ENCODE measurements at places on chromosomes 13 and 19.

- no peak for DNase-seq
Observed at GRCh38 chr13:49439609-49440008, 4.3 kb downstream of the CAB39L start.

DNA sequence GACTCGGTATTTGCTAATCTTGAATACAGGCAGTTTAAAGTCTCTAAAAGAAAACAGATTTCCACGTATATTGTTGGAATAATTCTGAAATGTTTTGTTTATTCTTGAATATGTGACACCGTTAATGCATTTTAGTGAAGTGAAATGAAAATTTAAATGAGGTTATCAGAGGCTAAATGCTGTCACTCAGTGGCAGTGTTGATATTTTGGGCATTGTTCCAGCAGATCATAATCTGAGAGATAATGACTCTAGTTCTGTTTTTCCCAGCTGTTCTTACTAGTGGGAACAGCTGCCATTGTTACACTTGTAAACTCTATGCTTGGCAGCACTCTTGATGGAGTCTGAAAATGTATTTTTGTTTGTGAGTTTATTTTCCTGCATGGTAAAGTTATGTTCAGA, 365.6 kb upstream of the SLC10A2 start:
- DNase-seq = no peak

DNA sequence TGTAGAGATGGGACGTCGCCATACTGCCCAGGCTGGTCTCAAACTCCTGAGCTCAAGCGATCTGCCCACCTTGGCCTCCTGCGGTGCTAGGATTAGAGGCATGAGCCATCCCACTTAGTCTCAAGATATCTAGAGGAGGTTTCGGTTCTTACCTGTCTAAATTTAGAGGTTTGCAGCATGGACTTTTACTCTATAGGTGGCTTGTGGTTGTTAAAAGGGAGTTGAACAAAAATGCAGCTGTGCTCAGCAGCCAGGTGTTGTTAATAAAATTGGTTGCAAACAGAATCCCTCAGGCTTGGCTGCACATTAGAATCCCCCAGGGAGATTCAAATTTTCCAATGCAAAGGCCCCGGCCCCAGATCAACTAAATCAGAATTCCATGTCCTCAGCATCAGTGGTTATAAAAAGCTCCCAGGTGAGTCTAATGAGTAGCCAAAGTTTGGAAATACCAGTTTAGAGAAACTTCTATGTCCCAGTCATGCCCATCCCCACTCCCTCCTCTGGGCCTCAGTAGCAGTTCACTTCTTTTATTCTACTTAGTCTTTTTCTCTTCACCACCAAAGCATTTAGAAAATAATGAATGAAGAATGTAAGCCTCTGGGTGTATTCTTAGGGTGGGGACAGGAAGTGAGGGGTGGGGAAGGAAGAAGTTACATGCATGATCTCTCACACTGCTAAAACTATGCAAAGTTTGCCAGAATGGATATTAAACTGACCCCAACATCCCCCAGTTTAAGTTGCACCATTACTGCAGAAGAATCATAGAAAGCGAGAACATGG, 471.0 kb downstream of the COG6 start:
- DNase-seq = no peak

DNA sequence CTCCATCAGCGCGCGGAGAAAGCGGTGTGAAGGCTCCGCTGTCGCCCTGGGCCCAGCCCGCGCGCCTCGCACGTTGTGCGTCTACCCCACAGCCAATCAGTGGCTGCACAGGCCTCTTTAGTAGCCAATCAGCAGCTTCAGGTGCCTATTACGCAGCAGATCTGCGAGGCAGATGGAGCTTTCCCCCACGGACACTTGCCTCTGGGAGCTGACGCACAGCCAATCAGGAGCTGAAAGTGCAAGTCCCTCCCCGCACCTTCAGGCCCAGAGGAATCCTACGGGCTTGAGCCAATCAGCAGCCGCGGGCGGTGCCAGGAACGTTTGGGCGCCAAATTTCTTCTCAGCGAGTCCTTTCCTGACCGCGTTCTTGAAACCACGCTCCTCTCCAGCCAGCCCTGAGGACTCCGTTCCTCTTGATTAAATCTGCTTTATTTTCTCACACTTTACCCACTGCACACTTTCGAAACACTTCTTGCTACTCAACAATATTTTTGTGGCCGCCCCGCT, 39.9 kb downstream of the SIGLEC7 start:
- DNase-seq = no peak

GRCh38 chr13:28636677-28637317, 22.1 kb upstream of the POMP start:
- peak; percentile 40 for DNase-seq

GRCh38 chr13:52158629-52159158, 703 bp downstream of the NEK3 start:
- DNase-seq = no peak

GRCh38 chr19:1950640-1951039, 9.7 kb downstream of the CSNK1G2 start:
- no peak for DNase-seq

GRCh38 chr13:76503766-76504165, 382.4 kb downstream of the KCTD12 start:
- DNase-seq = no peak

GRCh38 chr13:20873348-20873747, 29.2 kb downstream of the XPO4 start:
- DNase-seq = no peak

GRCh38 chr19:42558450-42559150, 30.3 kb upstream of the CEACAM1 start:
- no peak for DNase-seq

GRCh38 chr13:42497798-42498197, 76.2 kb upstream of the TNFSF11 start:
- DNase-seq = no peak

- peak; percentile 42 for DNase-seq
Observed at GRCh38 chr19:34639491-34640085, 37.4 kb downstream of the SCGB2B2 start.

DNA sequence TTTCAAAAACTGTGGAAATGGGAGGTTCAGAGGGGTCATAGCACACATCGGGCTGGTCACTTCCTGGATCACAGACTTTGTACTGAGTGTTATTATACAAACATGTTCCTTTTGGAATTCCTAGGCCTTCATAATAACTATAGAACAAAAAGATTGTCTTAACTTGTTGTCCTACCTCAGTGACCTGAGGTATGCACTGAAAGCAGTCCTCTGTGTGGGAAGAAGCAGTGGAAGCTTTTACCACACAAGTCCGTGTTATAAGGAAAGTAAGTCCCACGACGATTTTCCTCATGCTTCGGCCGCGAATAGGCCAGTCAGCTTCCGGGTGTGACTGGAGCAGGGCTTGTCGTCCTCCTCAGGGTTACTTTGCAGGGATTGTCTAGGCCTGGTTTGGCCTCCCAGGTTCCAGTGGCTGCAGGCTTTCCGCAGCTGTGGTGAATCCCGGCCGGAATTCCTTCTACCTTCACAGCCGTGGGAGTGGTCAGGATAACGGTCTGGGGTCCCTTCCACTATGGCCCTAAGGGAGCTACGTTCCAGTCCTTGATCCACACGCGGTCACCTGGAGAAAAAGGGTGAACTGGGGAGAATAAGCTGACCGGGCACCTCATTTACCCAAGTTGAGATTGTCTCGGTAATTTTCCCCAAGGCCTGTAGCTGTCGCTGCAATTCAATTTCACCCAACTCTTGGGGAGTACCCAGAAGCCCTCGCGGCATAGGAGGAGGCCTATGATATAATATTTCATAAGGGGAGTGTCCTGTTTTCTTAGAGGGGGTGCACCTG, 16.0 kb downstream of the NAPSA start:
- no peak for DNase-seq

DNA sequence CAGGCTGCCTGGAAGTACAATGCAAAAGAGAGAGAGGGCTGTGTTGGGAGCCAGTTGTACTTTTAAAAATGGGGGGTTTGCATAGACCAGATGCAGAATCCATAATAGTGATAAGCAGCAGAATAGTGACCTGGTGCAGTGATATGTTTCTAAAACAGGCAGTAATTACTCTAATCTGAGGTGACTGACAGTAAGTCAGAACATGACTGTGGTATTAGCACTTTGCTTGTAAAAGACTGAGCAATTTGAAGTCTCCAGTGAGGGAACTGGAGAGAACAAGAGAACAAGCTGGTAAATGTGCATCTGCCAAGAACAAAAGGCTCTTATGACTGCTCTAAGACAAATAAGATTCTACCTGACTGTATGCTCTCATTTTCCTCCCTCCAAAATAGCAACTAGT, 383.4 kb downstream of the ITGBL1 start:
- no peak for DNase-seq

GRCh38 chr13:84843368-84843767, 955.9 kb downstream of the SLITRK6 start:
- DNase-seq = no peak

DNA sequence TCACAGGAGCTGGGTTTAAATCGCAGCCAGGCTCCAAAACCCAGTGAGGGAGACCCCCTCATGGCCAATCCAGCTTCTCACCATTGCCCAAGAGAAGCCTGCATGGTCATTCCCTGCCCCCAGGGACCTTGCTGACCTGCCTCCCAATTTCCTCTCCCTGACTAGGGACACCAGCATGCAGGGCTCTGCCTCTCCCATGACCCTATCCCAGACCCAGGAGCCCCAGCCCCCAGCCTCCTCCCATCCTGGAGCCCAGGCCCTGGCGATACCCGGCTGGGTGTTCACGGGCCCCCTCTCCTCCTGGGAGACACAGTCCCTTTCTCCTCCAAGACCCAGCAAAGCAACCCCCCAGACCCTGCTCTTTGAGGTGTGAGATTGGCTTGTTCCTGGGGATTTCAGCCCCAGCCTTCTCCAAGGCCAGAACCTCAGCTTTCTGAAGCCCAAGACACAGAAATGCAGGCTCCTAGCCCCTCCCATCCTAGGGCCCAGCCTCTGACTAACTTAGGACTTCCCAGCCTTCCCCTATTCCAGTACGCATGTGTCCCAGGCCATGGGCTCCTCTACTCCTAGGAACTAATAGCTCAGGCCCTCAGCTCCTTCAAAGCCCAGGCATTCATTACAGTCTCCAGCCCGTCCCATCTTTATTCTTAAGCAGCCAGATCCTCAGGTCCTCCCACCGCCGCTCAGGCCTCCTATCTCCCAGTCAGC, 1.1 kb downstream of the GYS1 start:
- no peak for DNase-seq

DNA sequence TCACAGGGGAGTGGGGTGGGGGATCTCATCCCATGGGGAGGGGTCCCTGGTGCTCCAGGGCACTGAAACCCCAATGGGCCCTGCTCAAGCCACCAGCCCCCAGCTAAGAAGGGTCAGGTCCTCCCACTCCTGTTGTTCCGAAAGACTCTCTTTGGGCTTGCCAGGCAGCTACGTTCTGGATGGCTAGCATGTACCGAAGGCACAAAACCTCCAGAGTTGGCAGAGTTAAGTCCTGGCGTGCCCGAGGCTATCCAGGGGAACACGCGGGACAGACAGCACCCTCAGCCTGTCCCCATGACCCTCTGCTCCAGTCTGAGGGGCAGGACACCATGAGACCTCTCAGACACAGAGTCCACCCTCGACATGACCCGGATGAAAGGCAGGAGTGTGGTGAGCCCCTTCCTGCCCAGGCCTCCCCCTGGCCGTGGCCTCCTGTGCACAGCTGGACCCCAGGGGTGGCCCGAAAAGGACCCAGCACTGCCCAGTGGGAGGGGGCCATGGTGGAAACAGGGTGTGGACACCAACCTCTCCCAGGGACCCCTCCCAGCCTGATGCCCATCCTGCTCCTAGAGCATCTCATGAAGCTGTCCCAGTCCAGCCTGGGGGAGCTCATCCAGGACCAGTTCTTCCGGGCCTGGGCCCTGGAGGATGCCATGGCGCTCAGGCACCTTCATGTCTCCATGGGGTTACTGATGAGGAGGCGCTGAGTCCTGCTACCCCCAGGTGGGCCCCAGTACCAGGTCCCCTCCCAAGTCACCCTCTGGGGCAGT, 53.0 kb upstream of the TPM4 start:
- no peak for DNase-seq

GRCh38 chr19:12774588-12775555, at the start of gene HOOK2:
HOOK2 (minus strand) TSS chr19:12775552; CDS start chr19:12775449, 103 bp downstream.
- no peak for DNase-seq

GRCh38 chr19:46608581-46609345, 7.6 kb downstream of the CALM3 start:
- no peak for DNase-seq

DNA sequence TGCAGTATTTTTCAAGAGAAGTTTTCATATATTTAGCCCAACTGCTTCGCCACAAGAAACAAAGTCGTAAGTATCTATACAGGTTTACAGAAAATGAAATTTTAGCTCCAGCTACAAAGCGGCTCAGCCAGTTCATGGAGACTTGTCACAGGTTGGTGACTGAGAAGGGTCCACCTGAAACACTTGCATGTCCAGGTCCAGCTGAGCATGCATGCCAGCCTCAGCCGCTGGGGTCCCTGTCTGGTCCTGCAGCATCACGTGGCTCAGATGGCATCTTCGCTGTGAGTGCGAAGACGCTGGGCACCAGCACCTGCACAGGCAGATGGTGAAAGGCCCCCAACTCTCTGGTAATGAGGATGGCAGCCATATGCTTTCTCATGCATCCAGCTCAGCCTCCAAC, 63.8 kb downstream of the SHISA2 start:
- DNase-seq = no peak

DNA sequence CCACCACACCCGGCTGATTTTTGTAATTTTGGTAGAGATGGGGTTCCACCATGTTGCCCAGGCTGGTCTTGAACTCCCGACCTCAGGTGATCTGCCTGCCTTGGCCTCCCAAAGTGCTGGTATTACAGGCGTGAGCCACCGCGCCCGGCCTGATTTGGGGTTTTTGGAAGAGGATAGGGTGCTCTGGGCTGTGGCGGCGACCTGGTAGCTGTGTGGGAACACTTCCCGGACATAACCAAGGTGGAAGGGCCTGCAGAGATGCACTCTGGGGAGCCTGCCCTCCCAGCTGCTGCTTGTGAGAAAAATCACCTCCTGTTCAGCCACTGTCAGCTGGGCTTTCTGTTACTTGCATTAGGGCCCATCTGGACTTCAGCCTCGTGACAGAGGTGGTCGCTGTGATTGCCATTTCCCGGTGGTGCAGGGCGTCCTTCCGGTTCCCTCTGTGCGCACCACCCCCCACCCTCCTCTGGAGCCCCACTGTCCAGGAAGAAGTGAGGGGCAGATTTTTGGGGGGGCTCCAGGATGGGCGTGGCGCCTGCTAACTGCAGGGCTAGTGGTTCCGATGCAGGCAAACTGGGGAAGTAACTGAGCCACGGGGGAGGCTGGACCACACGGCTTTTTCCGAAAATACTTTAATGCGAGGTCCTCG, 7.5 kb downstream of the IL4I1 start:
- DNase-seq = no peak

DNA sequence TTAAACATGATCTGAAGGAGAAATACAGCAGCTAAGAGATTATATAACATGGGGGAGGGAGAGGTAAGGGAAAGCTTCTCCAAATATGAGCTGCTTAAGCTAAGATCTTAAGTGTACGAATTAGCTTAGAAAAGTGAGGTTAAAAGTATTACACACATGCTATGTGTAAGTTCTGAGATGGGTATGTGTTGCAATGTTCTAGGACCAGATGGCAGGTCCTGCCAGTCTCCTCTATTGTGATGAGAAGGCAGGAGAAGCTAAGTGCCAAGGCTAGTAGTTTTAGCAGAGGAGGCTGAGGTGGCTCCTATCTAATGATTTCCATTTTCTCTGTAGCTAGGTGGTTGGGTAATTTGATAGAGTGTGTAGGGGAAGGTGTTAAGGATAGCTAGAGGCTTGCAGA, 57.6 kb downstream of the MICU2 start:
- DNase-seq = no peak
